ENCODE measurements at places on chromosomes 7 and 10. TPM values are rescaled to one million over a fixed set of nuclear protein-coding genes. Genes with fewer than 3 reads are reported as not detected.

AMPH gene
- 0.62 TPM for total RNA-seq

TMEM229A gene
- total RNA-seq: not detected

KIAA1217 gene
- total RNA-seq: 16.5 TPM

DUSP5 gene
- total RNA-seq: 2.3 TPM

CDK1 gene
- not detected for total RNA-seq

DRGX gene
- not detected for total RNA-seq

DGKI gene
- not detected for total RNA-seq

GDF2 gene
- 8.0 TPM for total RNA-seq

ADIRF gene
- 77.6 TPM for total RNA-seq

KCP gene
- 0.22 TPM for total RNA-seq

PCLO gene
- 0.29 TPM for total RNA-seq

VWDE gene
- total RNA-seq: 0.38 TPM

OR6B1 gene
- total RNA-seq: not detected

ERLIN1 gene
- 50.1 TPM for total RNA-seq

UTF1 gene
- not detected for total RNA-seq

HKDC1 gene
- total RNA-seq: 44.5 TPM

PHYHIPL gene
- total RNA-seq: 0.49 TPM

WEE2 gene
- total RNA-seq: not detected

ADCY1 gene
- total RNA-seq: 17.6 TPM

C10orf105 gene
- 0.05 TPM for total RNA-seq

MACC1 gene
- total RNA-seq: 0.87 TPM

VAX1 gene
- not detected for total RNA-seq

NEUROG3 gene
- not detected for total RNA-seq

CDNF gene
- 3.7 TPM for total RNA-seq

IKZF1 gene
- total RNA-seq: 9.0 TPM

BAMBI gene
- total RNA-seq: 8.7 TPM

C10orf143 gene
- total RNA-seq: 0.68 TPM

PTN gene
- 0.31 TPM for total RNA-seq

PAX4 gene
- total RNA-seq: not detected

GPR37 gene
- total RNA-seq: 8.9 TPM

EPHB6 gene
- total RNA-seq: 1.5 TPM

SPDYE11 gene
- total RNA-seq: not detected

KMT2E gene
- total RNA-seq: 21.6 TPM

TMED4 gene
- 32.5 TPM for total RNA-seq

VSTM2A gene
- not detected for total RNA-seq

CHCHD2 gene
- 188 TPM for total RNA-seq

TEX36 gene
- total RNA-seq: not detected

CYP2W1 gene
- total RNA-seq: not detected

NKX1-2 gene
- not detected for total RNA-seq

NME8 gene
- not detected for total RNA-seq

CRYGN gene
- not detected for total RNA-seq

KCNMA1 gene
- total RNA-seq: 5.7 TPM

HECTD2 gene
- 3.7 TPM for total RNA-seq

ZNF488 gene
- total RNA-seq: not detected

MPP7 gene
- total RNA-seq: 1.9 TPM

NPY4R2 gene
- total RNA-seq: not detected

RNF133 gene
- not detected for total RNA-seq

COL28A1 gene
- 0.07 TPM for total RNA-seq

OR2A12 gene
- total RNA-seq: not detected

SFTPA1 gene
- not detected for total RNA-seq

ELFN1 gene
- 5.4 TPM for total RNA-seq
